ENCODE measurements at places on chromosomes 6 and 20. TPM values are rescaled to one million over a fixed set of nuclear protein-coding genes. Genes with fewer than 3 reads are reported as not detected.

- no peak for ATAC-seq
These were observed 16.8 kb downstream of the MYLK4 start for GRCh38 chr6:2733736-2734480.

DNA sequence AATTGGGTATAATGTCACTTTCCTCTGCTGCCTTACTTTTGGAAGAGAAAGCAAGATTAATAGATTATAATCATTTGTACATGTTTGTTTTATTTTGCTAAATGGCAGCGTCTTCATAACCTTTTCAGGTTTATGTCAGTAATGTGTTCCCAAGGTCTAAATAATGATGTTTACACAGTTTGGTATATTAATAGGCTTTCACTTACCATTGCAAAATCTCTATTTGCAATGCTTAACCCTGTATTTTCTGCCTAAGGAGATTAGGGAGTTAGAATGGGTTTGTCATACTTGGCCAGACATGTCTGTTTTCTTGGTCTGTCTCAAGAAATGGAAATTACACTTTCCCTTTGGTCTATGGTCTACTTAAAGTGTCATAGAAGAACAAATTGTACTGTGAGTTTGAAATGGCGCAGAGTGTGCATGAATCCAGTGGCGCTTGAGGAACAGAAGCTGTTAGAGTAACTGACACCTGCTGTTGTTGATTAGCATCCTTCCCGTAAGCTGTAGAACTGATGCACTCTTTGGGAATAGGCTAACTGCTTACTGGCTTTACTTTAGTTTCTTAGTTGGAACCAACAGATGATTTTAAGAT lies 261.1 kb downstream of the SAMD5 start:
- ATAC-seq = no peak

PTP4A1 gene
- 70.8 TPM for total RNA-seq

DNA sequence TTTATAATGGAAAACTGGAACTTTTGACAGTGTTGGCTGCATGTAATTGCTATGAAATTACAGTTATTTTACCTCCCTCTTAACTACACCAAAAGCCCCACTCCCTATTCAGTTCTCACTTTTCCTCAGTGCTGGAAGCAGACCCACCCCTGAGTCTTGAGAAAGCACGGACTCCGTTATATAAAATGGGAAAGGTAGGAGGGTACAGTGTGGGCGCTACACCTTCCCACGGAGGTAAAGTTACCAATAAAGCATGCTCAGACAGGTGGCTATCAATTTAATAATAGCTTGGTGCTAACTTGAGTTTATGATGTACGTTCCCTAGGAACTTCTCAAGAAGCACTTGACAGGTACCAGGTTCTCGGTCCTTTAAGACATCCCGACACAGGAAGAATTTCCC lies 59.0 kb downstream of the CLIC5 start:
- no peak for ATAC-seq

- ATAC-seq = peak; percentile 72
These were observed 4.5 kb downstream of the FOXO3 start for GRCh38 chr6:108565091-108565766.

C20orf202 gene
- not detected for total RNA-seq

DNA sequence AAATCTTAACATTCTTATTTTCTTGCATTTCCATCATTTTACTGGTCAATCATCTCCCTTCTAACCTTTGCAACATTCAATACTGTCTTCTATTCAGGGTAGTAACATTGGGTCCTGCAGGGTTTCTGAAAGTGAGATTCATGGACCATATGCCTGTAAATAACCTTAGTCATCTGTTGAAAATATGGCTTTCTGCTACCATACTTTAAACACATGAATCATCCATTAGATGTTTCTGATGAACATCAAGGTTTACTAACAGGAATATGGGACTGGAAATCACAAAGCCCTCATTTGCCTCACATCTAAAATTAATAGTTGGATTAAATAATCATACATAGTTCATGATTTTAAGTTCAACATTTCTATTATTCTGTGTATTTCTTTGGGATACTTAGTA lies 475.9 kb upstream of the MARCKS start:
- ATAC-seq = no peak

TSBP1 gene
- total RNA-seq = not detected

GRCh38 chr6:134178161-134179044 lies 126.0 kb upstream of the SLC2A12 start:
- ATAC-seq = peak; percentile 77

DNA sequence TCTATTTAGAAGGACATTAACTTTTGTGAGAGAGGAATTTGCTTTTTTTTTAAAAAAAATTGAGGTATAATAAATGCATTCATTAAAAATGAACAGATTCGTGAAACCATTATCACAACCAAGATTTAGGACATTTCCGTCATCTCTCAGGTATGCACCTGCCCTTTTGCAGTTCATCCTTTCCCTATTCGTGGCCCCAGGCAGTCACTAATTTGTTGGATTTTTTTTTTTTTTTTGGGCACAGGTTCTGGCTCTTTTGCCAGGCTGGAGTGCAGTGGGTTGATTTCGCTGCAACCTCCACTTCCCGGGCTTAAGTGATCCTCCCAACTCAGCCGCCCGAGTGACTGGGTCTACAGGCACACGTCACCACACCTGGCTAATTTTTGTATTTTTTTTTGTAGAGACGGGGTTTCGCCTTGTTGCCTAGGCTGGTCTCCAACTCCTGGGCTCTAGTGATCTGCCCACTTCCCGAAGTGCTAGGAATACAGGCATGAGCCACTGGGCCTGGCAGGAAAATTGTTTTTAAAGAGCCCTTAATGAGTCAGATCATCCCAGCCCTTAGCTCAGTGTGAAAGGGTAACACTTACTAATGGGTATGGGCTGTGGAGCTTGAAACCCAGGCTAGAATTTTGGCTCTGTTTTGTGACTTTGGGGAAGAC lies 9.2 kb downstream of the PHF3 start:
- no peak for ATAC-seq

DNA sequence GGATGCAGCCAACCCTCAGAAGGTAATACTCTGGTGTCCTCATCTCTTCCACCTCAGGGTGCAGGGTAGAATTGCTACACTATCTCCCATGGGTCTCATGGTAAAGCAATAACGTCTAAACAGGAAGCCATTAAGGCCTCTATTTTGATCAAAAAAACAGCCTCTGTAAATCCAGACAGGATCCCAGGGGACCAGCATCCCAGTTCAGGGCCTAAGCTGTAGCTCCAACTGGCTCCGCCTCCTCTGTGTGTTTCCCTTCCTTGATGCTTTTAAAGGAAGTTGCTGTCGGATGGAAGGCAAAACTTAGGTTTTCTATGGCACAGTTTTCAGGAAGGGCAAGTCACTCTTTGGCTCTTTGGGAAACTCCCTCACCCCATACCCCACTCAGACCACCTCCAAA lies 222.0 kb downstream of the MAFB start:
- ATAC-seq = no peak

- peak; percentile 16 for ATAC-seq
These were observed 23.0 kb upstream of the IL17A start for GRCh38 chr6:52162940-52163908.

DNA sequence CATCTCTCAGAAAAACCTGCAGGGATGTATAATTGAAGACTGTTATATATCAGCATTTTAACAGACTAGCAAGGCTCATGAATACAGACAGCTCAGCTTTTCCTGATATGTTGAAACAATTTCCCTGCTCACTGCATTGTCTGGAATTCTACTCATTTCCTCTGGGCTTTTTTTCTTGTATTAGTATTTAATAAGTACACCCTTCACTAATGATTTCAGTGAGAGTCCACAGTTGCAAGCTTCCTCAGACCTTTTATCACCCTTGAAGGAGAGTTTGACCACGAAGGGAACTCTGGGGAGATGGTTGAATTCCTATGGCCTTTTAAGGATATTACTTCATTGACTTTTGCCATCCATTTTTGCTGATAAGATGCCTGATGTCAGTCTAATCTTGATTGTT lies 248.7 kb downstream of the ADGB start:
- no peak for ATAC-seq

DNA sequence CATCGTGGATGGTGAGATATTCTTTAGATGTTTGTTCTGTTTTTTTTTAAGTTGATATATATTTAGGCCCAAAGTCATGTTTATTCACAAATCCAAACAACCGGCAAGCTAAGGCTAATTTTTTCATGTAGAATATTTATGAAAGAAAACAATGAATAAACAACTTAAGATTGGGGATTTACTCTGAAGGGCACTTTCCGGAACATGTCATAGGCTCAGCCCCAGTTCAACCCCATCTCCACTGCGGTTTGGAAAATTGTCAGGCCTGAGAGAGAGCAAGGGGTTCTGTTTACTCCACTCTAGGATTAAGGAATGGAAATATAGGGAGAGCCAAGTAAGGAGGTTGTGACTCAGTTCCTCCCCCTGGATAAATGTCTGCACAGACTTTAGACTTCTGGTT lies 18.3 kb downstream of the RPS6KA2 start:
- no peak for ATAC-seq

TNNC2 gene
- total RNA-seq = 0.37 TPM

GRCh38 chr20:3847429-3847940 lies 851 bp downstream of the MAVS start:
- ATAC-seq = no peak

DNA sequence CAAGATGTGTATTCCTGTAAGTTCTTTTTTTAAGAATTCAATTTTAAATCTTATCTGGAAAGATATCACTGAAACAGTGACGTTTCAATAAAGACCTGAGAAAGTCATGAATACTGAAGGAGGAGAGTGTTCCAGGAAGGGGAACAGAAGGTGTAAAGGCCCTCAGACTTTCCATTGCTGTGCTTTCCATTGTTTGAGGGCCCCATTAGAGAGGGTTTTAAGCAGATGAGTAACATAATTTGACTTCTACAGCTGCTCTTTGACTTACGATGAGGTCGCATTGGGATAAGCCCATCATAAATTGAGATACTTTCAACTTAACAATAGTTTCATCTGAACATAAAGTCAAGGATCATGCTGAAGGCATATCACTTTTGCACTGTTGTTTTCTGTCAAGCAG lies 24.7 kb downstream of the ACOT13 start:
- no peak for ATAC-seq

DNA sequence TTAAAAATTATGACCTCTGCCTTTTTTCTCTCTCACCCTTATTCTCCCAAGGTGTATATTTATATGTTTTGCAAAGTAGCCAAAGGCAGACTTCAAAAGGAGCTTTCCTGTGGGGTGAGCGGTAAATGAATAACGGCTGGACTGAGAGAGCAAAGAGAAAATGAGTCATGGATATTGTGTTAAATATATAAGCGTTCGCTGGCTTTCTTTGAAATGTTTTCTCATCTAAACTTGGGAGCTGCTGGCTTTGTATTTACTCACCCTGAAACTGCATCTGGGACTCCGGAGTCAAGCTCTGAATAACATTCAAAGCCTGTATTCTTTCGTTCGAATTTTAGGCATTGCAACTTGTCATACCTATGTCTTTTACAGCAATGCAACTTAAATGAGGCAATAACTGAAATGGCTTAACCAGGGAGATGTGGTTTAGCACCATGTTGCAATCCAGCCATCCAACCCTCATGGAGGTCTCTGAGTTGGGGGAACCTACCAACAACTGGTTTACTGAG lies 32.0 kb downstream of the ATXN1 start:
- ATAC-seq = peak; percentile 83

GRCh38 chr20:59831916-59832270 lies 101.5 kb downstream of the SYCP2 start:
- no peak for ATAC-seq

- no peak for ATAC-seq
These were observed 39.0 kb downstream of the TOMM6 start for GRCh38 chr6:41826343-41827022.

- ATAC-seq = peak; percentile 82
These were observed 312.4 kb downstream of the CDKAL1 start for GRCh38 chr6:20846602-20847028.

MLN gene
- not detected for total RNA-seq

DNA sequence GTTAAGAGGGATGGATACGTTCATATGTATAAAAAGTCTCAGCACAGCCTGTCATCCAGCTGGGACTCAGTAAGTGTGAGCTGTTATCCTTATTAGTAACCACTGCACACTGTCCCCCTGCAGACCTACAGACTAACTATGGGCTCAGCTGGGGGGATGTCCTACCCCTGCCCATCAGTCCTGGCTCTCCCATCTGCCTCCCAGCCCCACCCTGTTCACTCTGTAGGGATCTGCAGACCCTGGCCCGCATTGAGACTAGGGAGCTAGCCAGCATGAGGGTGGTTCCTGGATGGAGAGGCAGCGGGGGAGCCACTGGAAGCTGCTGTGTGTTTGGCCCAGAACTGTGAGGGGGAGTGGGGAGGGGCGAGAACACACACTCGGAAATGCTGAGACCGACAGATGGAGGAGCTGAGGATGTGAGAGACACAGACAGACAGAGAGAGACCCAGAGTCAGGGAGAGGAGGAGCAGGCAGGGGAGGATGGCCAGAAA lies 17.1 kb downstream of the XKR7 start:
- ATAC-seq = no peak

VSX1 gene
- total RNA-seq = not detected

- no peak for ATAC-seq
These were observed 133.9 kb downstream of the MYLK4 start for GRCh38 chr6:2616811-2617210.

GRCh38 chr20:41619360-41620100 lies 1.4 kb upstream of the CHD6 start:
- no peak for ATAC-seq

BPIFB1 gene
- not detected for total RNA-seq

DNA sequence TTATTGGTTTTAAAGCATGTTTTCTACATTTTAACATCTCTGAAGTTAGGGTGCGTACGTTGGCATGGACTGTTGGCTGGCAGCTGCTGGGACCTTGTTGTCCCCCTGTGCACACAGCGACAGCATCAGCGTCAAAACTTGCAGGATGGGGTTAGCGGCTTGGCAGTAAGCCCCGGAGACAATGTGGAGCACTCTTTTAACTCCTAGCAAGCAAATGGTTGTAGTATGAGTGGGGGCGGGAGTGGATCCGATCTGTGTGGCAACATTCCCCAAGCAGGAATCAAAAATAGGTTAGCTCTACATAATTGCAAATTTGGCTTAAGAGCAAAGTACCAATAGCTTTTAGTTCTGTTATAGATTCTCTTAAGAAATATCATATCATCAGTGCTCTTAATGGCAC lies 70.1 kb downstream of the NRN1 start:
- ATAC-seq = no peak

GRCh38 chr6:123913863-123914262 lies 110.2 kb downstream of the NKAIN2 start:
- no peak for ATAC-seq

DNA sequence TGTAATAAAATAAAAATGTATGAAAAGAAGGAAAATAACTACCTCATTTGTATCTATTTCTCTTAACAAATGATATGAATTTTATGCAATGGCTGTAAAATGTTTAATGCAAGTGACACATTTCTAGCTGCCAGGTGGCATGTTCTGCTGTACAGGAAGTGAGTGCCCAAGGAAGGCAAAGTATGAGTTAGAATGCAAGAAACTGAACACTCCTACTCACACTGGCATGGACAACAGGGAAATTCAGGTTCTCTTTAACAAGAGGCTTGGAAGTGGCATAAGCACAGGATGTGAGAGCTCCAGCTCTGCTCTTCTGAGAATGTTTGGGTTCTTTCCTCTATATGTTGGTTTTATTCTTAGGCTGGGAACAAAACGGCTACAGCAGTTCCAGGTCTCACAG lies 20.4 kb upstream of the LAMA4 start:
- no peak for ATAC-seq

- ATAC-seq = peak; percentile 90
These were observed 12.5 kb upstream of the TREM1 start for GRCh38 chr6:41298785-41299502.

- ATAC-seq = no peak
These were observed 17.2 kb downstream of the NFS1 start for GRCh38 chr20:35681960-35682359.
